ENCODE measurements at places on chromosomes 5 and 9. TPM values are rescaled to one million over a fixed set of nuclear protein-coding genes. Genes with fewer than 3 reads are reported as not detected.

DNA sequence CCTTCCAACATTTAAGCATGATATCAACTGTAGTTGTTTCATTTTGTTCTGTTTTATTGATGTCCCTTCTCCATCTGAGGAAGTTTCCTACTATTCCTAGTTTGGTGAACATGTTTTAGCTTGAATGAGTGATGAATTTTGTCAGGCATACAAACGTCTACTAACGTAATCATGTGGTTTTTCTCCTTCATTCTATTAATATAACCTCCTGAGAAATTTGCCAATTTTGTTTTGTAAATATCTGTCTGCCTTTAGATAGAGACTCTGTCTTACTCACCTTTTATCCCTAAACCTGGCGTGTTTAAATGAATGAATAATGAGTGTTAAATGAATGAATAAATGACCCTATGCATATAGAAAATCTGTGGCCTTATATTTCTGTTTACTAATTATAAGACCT, 26.5 kb upstream of the NREP start:
- no peak for DNase-seq

GRCh38 chr5:133304707-133305216, 252.9 kb downstream of the HSPA4 start:
- no peak for DNase-seq

DNA sequence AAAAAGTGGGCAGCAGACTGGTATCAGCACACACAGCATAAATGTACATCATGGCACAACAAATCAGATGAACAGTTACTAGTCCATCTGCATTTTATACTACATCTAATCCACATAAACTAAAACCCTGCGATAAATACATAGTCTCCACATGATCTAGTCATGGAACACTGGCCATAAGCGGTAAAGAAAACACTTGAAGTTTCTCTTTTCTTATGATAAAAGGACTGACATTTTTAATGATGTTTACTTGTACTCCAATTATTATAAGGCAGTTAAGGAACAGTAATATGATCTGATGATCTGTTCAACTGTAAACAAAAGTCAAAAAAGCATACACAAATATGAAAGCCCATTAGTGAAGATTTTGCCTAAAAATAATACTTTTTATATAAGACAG, 112.5 kb downstream of the MPDZ start:
- DNase-seq: no peak

DNA sequence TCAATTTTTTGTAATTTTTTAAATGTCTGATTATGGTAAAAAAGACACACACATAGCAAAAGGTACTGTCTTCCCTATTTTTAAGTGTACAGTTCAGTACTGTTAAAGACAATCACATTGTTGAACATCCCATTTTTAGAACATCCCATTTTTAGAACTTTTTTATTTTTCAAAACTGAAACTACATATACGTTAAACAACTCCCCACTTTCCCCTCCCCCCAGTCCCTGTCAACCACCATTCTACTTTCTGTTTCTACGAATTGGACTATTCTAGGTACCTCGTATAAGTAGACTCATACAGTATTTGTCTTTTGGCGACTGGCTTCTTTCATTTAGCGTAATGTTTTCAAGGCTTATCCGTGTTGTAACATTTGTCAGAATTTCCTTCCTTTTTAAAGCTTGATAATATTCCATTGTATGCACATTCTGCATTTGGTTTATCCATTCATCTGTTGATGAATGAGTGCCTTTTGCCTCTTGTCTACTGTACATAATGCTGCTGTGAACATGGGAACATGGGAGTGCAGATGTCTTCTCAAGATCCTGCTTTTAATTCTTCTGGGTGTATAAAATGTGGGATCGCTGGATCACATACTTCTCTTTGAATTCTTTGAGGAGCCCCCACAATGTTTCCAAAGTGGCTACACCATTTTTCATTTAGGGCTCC, 154.0 kb downstream of the PIK3R1 start:
- peak; percentile 24 for DNase-seq

DNA sequence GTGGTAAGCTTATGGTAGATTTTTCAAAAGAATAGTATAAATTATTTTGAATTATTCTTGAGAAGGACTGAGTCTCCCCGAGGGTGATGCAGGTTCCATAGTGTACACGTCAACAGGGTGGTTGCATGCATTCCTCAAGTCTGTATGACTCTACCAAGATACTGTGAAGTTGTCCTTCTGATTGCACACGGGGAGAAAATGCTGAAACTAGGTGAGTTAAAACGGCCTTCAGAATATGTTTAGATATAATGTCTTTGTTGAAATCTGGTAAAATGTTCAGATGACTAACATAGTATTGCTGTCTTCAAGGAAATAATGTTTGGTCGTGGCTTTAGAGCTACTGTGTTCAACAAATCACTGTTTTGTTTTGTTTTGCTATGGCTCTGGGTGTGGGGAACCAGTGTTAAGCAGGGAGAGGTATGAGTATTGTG, 22.4 kb upstream of the TNFAIP8 start:
- no peak for DNase-seq

DNA sequence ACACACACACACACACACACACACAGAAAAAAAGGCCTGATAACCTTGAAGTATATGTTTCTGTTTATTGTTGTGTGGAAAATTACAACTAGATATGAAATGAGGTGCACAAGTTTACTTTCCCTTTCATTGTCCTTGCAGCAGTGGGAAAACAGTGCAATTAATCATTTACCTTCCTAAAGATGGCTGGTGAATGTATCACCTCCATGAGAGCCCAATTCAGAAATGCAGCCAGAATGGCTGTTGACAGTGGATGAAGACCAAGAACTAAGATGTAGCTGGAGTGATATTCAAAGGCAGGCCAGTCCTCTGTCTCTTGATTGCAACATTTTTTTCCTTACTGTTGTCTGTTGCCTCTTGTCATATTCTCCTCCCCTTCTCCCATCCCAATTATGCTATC, 49.6 kb upstream of the EIF4EBP3 start:
- no peak for DNase-seq

GRM6 gene
- not detected for total RNA-seq

GRCh38 chr5:119361594-119362125, 5.8 kb downstream of the TNFAIP8 start:
- no peak for DNase-seq

DNA sequence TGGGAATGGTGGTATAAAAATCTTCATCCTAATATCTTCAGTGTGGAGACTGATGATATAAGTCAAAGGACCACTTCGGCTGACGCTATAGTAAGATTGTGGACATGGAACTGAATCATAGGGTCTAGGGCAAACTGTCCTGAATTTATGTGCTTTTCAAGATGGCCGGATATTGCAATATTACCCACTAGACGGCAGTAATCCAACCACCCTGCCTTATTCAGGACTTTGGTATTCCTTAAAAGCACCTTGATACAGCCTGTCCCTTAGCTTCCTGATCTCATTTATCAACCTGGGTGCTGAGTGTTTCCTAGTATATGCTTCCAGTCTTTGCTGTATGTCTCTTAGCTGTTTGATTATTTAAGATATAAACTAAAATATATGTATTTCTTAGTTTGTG, 71.2 kb upstream of the COX7C start:
- no peak for DNase-seq

CNOT6 gene
- total RNA-seq: 44.6 TPM

GADD45G gene
- not detected for total RNA-seq

SLC25A2 gene
- total RNA-seq: 0.09 TPM

GRCh38 chr5:149829954-149830353, 99.8 kb downstream of the PPARGC1B start:
- peak; percentile 32 for DNase-seq

DNA sequence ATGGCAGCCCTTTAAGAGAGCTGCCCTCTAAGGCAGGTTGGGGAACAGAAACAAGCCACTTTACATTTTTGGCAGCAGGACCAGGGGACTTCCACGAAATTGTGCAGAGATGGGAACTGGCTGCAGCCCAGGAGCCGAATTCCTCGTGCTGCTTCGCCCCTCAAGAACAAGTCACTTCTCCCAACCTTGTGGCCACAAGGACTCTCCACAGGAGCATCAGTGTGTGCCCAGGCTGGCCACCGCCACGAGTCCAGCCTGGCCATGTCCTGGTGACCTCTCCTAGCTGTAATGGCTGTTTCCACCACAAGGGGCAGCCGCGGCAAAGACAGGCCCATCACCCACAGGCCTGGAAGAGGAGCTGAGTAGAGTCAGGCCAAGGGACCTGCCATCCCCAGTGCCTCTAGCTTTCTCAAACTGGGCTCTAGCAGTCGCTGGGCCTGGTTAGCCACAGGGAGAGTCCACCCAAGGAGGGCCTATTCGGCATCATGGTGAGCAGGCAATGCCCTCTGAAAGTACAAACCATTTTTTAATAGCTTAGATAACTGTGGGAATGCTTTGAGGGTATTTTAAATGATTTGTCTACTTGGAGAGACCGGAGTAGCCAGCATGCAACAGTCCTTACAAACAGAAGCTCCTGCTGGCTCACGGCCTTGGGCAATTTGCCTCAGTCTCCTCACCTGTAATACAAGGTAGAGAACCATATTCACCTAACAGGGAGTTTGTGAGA, 129.0 kb downstream of the COL23A1 start:
- DNase-seq: peak; percentile 53

- DNase-seq: no peak
Measured at GRCh38 chr9:93161786-93162562, 22.0 kb upstream of the WNK2 start.

GRCh38 chr9:92948038-92948534, 763 bp downstream of the FGD3 start:
- DNase-seq: no peak

DNA sequence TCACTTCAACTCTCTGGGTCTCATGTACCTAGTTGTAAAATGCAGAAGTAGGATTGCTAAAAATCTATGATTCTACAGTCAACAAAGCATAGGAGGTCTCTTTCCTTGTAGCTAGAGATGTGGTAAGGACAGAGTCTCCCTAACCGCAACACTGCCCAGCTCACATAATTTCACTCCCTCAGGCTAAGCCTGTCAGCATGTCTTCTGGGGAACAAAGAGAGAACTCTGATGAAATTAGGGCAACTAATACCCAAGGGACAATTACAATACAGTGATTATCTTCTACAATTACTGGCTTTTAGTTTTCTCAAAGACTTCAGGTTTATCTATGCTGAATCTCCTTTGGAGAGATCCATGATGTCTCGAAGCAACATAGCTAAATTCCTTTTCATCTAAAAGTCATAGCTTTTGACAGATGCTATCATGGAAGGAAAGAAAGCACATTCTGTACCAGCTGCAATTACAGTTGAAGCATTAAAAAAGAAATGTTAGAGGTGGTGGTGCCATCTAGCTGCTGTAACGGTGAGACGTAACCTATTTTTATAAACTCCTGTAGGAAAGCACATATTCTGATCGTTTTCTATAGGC, 141.1 kb upstream of the TARS1 start:
- DNase-seq: peak; percentile 78

SPATA31E1 gene
- total RNA-seq: not detected

DNA sequence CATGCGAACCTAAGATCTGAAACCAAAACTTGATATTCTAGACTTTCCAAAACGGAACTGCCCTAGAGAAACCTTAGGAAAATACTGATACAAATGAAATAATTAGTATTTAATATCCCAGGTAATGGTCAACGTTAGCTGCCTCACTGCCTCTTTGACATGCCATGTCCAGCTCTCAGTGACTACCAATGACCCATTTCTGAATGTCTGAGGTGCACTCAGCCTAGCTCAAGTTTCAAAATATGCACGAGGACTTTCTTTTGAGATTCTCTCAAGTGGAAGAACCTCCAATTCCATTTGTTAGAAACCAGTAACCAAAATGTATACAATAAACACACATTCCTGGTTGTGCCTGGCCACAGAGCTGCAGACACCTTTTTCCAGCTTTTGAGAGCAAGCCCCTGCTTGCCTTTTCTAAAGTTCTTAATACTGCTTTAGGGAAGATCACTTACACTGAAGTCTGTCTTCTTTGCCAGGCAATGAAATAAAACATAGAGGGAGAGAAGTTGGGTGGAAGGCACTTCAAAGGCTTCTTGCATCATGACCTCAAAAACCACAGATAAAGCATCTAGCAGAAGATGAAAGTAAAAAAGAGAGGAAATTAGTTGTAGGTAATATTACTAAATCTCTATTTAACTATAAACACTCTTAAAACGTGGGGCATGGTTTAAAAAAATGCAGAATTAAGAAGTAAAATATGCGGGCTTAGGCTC, 87.9 kb downstream of the MRPS27 start:
- no peak for DNase-seq

DNA sequence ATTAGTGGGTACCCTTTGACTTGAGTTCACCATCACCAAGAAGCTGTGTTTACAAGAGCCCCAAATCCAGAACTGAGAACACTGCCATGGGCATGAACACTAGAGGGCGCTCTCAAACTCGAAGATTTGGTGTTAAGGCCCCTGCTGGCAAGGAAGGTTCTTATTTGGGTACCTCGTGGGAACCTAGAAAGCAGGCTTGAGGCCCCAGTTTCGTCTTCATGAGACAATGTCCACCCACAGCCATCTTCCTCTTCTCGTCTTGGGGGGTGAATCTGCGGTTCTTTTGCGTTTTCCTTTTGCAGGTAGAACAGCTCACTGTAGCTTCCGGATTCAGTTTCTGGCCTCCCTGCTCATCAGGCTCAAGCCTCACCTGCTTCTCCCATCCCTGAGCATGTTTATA, 184.0 kb downstream of the SEMA5A start:
- no peak for DNase-seq

GRCh38 chr9:2403701-2404100, 217.9 kb upstream of the VLDLR start:
- DNase-seq: no peak

DNA sequence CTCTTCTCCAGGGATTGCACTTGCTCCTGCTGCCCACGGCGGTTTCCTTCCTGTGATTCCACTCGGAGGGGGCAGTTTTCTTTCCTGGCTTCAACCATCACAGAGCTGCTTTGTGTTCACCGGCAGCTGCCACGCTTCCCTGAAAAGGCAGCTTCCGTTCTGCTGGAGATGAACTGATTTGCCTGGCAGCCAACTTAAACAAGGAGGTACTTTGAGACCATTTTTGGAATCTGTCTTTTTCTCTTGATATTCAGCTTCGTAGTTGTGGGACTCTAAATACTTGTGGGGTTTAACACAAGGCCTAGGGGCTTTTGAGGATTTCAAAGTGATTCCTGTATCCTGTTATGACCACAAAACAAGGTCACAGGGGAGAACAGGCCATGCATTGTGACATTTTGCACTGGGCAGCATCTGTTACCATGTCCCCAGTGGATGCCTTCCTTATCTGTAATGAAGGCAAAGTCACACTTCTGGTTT, 192.0 kb downstream of the MTRR start:
- no peak for DNase-seq

- no peak for DNase-seq
Measured at GRCh38 chr9:2574203-2574602, 47.4 kb upstream of the VLDLR start.

GRCh38 chr9:108436448-108436847, 419.3 kb downstream of the ACTL7B start:
- no peak for DNase-seq

DNA sequence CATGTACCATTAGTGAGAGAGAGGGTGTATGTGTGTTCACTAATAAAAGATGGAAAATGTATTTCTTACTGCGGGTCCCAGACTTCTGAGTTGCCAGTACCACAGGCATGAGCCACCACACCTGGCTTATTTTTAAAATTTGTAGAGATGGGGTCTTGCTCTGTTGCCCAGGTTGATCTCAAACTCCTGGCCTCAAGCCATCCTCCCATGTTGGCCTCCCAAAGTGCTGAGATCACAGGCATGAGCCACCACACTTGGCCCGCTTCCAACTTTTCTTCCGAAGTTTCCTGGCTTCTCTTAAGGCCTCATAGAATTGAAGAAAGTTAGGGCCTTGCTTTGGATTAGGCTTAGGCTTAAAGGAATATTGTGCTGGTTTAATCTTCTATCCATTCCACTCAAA, 40.4 kb upstream of the F2RL2 start:
- peak; percentile 55 for DNase-seq

All from dermis blood vessel endothelial cell (primary cell).